ENCODE measurements at places on chromosomes 1 and 21.
A peak's percentile ranks its signal among the peaks of the same experiment; 100 is the strongest.

DNA sequence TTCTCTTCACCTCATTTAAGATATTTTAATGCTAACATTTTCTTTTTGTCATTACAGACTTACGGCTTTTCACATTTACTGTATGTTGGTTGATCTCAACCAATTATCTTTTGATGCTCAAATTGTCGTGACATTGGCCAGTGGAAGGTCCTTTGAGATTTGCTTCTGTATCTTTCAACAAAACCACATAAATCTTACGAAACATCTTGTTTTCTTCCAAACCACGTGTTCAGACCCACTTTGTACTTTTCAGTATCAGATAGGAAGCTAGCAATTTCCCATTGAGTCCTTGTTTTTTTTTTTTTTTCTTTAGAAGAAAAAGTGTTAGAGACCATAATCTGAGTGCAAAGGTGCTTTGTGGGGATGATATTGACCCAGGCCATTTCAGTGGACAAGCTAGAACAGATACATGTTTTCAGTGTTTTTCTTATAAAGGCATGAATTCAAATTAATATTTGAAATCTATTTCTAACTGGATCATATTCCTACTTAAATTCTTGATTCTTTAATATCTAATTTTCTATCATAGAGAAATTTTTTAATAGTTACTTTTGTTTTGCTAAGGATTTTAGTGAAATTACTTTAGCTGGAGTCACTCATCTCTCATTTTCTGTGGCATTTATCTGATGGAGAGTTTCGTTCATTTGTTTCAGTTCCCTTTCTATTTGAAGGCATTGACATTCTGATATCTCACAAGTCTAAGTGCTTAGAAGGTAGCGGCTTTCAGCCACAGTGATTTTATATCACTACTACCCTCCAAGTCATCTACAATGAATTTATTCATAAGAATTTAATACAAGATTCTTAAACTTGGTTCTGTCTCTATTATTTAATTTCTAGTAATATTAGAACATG lies 26.7 kb downstream of the ATG4C start:
- DNase-seq: no peak

GRCh38 chr21:38833117-38833516 lies 27.4 kb downstream of the ETS2 start:
- DNase-seq: no peak

DNA sequence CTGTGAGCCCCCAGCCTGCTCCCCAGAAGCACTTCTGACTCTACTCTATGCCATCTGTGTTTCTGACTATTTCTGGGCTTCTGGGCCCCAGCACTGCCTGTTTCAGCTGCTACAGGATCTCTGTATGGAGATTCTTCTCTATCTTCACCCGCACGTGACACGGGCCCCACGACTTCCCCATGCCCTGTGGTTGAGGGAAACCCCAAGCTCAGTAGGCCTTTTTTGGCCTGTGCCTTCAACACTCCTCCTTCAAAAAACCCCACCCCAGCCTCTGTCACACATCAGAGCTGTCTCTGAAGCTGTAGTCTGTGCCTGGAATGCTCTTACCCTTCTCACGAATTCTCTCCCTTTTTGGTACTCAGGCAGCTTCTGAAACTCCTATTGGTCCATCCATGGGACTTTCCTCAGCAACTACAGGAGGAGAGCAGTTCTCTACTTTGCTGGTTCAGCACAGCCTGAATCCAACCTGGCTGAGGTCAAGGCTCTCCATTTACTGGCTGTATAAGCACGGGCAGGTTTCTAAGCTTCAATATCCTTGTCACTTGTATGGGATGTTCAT lies 2.0 kb upstream of the NID1 start:
- DNase-seq: peak; percentile 85

DNA sequence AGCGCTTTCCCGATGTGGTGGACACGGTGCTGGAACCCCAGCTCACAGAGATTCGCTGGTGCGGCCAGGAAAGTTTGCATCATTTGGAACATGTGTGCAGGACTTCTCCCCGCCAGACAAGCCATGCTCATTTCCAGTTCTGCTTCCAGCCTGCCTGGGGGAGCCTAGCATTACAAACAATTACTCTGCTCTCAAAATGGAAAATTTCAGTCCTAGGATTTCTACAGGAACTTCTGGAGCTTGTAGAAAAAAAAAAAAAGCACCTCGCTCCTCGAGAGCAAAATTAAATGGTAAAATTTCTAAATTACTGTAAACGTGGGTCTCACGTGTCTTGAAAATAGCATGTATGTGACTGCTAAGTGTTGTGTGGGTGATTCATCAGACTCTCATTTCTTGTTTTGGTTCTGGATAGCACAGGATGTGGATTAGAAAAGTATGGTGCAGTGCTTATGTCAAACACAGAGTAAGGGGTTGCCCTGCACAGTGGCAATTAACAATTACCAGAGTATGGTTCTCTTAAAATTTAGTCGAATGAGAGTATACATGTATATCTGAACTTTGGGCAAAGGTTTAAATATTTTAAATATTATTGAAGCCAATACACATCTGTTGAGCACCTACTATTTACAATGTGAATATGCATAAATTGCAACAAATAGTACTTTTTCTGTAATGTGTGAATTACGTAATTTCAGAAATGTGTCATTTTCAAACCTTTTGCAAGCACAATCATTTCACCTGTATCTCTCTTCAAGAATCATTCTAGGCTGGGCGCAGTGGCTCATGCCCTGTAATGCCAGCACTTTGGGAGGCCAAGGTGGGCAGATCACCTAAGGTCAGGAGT lies 61.8 kb upstream of the PTGFRN start:
- DNase-seq: peak; percentile 57

- peak; percentile 68 for DNase-seq
These were observed 646 bp downstream of the MAPKAPK2 start for GRCh38 chr1:206685334-206685768.

GRCh38 chr1:18297896-18298648 lies 182.7 kb upstream of the KLHDC7A start:
- DNase-seq: no peak

DNA sequence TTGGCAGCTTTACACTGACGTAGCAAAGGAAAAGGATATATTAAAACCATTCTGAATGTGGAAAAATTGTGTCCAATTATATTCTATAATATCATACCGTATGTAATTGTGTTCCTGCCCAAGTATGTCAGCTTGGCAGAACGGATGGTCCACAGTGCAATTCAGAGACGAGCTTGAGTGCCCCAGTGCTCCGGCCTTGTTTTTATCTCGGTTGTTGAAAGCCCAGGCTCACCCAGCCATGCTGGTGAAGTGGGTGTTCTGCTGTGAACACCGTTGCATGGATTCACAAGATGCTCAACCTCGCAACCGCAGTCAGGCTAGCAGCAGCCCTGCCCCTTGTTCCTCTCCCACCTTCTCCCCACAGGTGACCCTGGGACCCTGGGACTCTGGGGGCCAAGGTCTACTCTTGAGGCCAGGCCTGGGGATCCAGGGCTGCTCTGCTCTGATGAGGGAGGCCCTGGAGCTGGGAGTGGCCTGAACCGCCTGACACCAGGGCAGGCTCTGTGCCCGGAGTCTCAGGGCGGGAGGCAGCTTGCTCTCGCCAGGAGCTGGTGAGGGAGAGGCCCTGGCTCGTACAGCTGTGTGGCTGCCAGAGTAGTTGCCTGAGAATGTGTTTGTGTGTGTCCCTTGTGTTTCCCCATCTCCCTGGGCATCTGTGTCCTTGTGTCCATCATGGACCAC lies 11.2 kb downstream of the PTPRF start:
- DNase-seq: no peak

Data from activated CD4-positive, alpha-beta T cell treated with anti-CD3 and anti-CD28 coated beads for 36 hours (primary cell).